ENCODE measurements at places on chromosomes 11 and 22.

DNA sequence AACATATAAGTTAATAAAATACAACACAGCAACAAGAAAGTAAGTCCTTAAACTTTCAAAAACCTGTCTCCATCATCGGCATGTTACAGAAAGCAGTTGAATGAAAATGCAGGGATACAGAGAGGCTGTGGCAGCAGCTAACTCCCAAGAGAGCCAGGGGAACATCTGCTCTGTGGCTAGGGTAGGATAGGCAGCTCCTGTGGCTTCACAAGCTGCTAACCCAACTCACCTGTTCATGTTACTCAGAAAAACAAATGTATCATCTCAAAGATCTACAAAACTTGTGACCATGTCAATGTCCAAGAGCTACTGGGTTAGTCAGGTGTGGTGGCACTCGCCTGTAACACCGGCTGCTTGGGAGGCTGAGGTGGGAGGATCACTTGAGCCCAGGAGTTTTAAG lies 15.2 kb upstream of the PLAAT3 start:
- DNase-seq, result no peak

GRCh38 chr22:50148991-50149721 lies 21.4 kb upstream of the PANX2 start:
- DNase-seq, result peak; percentile 86

DNA sequence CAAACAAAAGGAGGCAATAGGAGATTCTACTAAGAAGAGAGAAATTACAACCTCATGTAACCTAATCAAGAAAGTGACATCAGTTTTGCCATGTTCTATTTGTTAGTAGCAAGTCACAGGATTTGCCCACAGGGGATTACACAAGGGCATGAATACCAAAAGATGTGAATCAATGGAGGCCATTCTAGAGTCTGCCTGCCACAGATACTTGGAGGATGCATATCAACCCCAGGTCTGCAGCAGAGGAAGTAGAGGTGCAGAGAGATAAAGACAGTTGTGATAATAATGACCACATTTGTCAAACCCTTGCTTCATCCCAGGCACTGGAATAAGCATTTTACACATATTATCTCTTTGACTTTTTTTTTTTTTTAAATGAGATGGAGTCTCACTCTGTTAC lies 2.4 kb upstream of the ASCC2 start:
- DNase-seq, result no peak

DNA sequence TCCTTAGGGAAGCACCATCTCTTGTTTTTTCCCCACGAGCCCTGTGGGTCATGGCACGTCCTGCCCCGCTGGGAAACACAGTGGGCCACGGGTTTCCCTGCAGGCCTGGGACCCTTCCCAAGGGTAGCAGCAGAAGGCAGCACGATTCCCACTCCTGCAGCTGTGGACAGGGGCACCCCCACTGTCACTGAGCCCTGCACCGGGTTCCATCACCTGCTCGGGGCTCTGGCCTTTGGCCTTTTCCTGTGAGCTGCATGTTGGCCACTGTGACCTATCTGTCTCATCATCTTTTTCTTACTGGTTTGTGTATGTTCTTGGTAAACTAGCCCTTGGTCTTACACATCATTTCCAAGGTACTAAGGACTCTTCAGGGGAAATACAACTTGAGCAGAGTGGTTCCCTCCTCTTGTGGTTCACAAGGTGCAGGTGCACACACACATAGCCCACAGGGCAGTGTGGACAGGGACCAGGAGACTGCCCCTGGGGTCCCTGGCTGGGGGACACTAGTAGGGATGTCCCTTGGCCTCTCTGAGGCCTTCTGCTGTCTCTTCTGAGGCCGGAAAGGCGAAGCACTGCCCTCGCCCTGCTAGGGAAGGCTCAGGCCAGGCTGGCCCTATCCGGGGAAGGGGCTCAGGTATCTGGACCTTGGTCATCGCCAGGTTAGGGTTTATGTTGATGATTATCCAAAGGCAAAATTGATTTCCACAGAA lies 19.0 kb upstream of the TXNRD2 start:
- DNase-seq, result no peak

DNA sequence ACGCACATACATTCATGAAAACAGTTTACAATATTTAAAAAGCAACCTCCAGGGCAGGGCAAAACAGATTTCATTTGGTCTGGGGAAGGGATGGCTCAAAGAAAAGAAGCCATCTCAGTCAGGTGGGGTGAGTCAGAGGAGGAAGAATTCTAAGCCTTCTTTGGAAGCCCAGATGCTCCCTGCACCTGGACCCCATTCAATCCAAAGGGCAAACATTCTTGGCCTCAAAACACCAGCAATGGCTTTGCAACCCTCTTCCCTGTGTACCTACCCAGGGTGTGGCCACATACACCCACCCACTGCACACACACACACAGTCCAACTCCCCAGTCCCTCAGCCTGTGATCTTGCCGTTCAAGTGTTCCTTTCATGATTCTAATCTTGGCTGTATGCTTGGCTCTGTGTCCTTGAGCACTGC lies 2.0 kb downstream of the KCNE3 start:
- DNase-seq, result peak; percentile 83
